ENCODE measurements at places on chromosomes 12 and 14.

DNA sequence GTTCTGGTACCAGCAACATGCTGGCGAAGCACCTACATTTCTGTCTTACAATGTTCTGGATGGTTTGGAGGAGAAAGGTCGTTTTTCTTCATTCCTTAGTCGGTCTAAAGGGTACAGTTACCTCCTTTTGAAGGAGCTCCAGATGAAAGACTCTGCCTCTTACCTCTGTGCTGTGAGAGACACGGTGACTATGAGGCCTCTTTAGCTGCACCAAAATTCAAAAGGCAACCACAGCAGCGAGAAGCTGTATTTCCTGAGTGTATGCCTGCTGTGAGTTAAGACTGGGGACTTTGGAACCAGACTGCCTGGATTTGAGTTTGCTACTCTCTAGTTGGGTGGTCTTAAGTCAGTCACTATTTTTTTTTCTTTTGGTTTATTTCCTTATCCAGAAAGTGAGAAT is 8.7 kb upstream of the OR10G2 start:
- DNase-seq: no peak

- peak; percentile 12 for DNase-seq
Measured at GRCh38 chr12:14771651-14772137, 31.6 kb downstream of the WBP11 start.

- no peak for DNase-seq
Measured at GRCh38 chr14:102999227-102999895, 58.0 kb downstream of the CDC42BPB start.

DNA sequence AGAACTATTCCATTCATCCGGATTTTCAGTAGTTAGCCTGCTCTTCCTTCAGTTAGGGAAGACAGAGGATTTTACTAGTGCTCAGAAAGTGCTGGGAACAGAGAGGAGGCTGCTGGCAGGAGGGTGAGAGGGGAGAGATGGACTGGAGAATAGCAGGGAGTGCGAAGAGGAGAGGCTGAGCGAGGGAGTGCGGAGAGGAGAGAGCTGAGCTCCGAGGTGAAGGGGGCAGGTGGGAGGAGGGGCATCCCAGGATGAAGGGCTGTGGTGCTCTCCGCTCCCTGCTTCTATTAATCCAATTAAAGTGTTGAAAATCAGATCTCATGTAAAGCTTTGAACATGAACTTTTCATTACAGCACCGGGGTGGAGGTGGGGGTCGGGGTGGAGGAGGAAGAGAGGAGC is 20.4 kb upstream of the SMOC1 start:
- DNase-seq: no peak

GRCh38 chr12:93059925-93060665 is 131.0 kb upstream of the EEA1 start:
- no peak for DNase-seq

DNA sequence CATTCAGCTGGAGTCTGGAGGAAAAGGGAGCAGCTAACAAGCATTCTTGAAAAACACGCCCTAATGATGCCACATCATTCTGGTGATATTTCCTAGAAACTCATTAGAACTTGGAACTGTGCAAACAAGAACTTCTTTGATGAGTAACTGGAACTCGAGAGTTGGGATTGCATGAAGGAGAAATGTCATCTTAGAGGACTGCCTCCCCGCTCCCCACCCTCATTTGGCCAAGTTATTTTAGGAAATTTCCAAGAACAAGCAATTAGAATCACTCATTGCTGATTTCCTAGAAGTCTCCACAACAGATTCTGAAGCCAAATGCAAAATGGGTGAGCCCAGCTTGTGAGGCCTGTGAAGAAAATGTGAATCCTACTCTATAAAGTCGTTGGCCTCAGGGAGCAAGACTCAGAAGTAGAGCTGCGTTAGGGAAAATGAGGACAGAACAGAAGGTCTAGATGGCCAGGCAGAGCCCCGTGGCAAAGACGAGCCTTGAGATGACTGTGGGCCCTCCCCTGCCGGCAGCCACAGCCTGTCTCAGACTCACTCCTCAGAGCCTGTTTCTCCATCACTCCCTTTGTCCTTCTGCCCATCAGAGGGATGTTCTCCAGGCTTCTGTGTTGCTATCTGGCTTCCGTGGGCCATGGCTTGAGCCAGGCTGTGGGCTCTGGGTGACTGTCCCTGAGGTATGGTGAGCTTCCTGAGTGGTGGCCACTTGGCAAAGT is 38.4 kb downstream of the RTL1 start:
- DNase-seq: no peak

- peak; percentile 57 for DNase-seq
Measured at GRCh38 chr14:93960108-93960475, 16.3 kb downstream of the ASB2 start.

GRCh38 chr12:75854681-75855309 is 176.8 kb downstream of the PHLDA1 start:
- DNase-seq: no peak

GRCh38 chr14:55762595-55763232 is 182.7 kb downstream of the KTN1 start:
- DNase-seq: no peak

GRCh38 chr14:56422221-56422620 is 157.4 kb upstream of the TMEM260 start:
- DNase-seq: no peak

GRCh38 chr14:81298122-81298521 is 77.4 kb upstream of the GTF2A1 start:
- no peak for DNase-seq

GRCh38 chr12:25332143-25332542 is 81.4 kb upstream of the KRAS start:
- no peak for DNase-seq

DNA sequence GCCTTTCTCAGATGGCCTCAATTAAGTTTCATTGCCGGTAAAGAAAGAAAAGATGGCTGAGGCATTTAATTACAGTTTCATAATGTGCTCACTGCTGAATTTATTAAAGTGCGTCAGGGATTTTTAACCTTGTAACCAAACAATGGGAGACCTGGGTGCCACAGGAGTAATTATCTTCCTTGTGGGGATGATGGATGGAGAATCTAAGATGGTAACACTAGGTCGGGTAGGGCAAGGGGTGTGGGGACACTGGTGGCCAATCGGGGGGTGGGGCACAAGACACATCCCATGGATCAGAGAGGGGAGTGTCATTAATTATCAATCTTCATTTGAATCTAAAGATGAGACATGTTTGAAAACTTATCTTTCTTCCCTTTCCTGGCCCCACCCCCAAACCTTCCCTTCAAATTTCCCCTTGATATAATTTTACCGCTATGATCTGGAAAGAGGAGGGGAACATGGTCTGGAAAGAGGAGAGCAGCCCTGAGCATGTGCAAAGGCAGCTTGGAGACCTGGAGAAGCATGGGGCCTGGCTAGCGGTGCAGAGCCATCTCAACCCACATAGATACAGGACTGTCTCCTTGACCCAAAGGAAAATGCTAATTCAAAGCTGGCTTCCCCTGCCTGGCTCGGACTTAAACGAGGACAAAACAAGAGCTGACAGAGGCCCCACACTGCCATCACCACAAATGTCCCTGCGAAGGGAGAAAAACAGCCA is 231.3 kb upstream of the NOS1 start:
- no peak for DNase-seq

GRCh38 chr12:92139634-92140150 is 6.0 kb downstream of the BTG1 start:
- DNase-seq: no peak

GRCh38 chr14:20820063-20820904 is 17.6 kb upstream of the RNASE1 start:
- DNase-seq: no peak

GRCh38 chr12:4918950-4919660 is 9.4 kb downstream of the KCNA1 start:
- DNase-seq: no peak

DNA sequence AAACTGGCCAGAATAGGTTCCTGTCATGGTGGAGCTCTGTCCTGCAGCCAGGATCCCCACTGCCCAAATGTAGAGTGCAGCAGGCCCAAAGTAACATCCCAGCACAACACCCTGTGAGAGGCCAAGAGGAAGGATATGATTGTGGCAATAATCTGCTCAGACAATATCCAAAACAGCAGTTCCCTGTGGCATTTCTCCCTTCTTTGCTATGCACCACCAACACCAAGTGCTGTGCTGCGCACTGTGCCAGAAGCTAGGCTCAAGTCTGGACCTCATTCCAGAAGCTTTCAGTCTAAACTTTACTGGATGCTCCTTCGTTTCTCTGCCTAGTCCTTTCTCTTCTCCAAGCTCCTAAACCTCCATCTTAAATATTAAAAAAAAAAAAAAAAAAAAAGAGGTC is 33.4 kb downstream of the SLC11A2 start:
- DNase-seq: no peak

GRCh38 chr14:93532541-93532940 is 101.8 kb downstream of the UNC79 start:
- no peak for DNase-seq

DNA sequence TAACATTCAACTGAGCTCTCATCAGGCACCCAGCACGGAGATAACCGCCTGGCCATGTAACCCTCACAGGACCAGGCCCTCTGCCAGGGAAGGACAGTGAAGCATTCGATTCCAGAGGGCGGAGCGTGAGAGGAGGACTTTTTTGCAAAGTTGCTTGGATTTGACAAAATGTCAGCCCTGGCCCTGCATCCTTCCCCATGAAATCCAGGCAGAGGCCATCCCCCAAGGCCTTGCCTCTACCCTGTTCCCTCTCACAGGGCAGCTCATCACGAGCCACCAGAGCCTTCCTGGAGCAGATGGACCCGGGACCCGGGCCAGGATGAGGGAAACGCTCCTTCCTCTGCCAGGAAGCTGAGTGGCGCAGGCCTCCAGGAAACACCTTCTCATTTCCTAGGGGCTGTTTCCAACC is 17.0 kb downstream of the CAMKK2 start:
- no peak for DNase-seq

DNA sequence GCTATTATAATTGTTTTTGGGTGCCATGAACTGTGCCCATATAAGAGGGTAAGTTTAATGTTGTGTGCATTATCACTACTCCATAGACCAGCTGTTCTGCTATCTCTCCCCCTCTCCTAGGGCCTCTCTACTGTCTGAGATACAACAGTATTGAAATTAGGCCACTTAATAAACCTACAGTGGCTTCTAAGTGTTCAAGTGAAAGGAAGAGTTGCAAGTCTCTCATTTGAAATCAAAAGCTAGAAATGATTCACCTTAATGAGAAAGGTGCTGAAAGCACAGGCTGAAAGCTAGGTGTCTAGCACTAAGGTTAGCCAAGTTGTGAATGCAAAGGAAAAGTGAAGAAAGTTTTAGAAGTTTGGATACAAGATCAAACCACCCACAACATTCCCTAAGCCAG is 168.0 kb downstream of the SLC16A7 start:
- DNase-seq: no peak

DNA sequence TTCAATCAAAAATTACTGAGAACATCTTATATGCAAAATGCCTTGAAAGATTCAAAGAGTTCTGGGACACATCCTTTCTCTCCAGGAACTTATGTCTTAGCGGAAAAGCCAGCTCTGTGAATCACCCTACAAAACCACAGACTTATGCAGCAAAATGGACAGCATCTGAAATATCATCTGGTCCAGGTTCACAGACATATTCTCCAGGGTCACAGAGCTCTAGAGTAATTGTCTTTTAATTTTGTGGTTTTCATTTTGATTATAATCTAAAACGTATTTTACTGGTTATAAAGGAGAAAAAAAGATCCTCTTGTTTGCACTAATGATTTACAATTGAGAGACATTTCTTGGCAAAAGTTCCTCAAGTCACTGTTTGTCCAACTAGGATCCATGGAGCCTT is 246.2 kb downstream of the MSRB3 start:
- no peak for DNase-seq

DNA sequence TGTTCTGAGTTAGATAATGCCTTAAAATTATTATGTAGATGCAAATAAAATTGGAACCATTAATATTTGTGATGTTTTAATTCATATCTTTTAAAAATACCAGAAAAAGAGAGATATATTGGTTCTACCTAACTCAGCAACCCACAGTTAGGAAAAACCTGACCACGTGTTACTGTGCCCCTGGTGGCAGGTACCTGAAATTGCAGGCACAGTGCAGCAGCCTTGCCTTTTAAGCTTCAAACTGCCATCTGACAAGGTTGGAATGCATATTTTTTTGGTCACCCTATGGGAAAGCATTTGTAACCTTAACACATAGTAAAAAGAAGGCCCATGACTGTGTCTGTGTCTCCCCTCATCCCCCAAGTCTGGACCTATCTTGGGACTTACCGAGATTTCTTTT is 109.4 kb upstream of the NOS1 start:
- DNase-seq: peak; percentile 2

- no peak for DNase-seq
Measured at GRCh38 chr12:12812618-12813119, 477 bp upstream of the DDX47 start.

DNA sequence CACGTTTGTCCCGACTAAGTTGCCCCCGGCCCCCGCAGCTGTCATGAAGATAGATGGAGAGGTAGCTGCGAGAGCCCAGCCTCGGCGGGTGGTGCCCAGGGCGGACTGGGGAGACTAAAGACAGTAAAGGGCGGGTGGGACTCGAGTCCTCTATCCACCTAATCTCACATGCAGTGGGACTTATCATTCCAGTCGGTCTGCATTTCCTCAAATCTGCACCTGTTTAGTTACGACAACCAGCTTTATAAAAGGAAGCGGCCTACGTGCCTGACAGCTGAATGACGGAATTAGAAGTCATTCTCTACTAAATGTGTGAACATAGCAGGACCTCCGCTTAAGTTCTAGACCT is 109.8 kb upstream of the EGLN3 start:
- DNase-seq: no peak

DNA sequence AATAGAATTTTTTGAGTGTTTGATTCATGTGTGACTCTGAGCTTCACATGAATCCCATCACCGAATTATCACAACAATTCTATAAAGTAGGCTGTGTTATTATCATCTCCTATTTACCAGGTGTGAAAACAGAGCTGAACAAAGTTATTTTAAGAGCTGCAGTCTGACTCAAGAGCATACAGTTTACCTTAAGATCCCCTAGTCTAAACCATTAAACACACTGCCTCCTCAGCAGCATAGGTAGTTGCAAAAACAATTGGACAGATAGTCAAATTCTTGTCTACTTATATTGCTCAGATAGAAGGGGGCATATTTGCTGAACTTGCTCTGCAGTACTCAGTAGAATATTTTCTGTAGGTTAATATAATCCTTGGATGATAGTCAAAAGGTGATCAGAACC is 219.8 kb upstream of the ATP2B1 start:
- no peak for DNase-seq

- peak; percentile 71 for DNase-seq
Measured at GRCh38 chr12:46214668-46215436, 54.0 kb downstream of the SLC38A1 start.

DNA sequence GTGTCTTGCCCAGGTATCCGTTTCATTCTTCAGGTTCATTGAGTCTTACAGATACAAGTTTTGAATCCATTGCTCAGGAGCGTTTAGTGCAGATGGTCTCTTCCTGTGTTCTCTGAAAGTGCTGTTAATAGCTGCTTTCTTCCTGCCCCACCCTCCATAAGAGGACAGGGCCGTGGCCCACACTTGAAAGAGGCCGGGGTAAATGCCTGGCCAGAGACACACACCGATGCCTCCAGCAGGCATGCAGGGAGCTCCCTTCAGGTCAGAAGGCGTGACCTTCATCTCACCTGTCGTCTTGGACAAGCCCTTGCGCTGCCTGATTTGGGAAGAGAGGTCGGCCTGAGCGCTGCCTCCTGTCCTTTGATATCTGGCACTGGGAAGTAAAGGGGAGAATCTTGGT is 11.6 kb downstream of the PRKAB1 start:
- no peak for DNase-seq
